ENCODE measurements at places on chromosomes 4 and X.

DNA sequence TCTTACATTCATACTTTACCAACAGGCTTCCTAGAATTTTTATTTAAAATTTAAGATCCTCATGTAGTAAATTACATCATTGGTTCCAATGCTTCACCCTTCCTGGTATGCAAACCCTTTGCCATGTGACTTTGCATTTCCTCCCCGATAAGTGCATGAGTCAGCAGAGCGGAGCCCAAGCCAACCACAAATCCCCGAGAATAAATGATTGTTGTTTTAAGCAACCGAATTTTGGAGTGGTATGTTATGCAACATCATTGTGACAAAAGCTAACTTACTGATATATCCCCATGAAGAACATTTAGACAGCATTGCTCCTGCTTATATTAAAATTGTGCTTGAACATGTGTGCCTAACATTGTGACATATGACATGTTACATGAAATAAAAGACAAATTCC lies 199.4 kb upstream of the DDX53 start:
- no peak for DNase-seq

GRCh38 chr4:119238068-119238722 lies 25.7 kb downstream of the USP53 start:
- no peak for DNase-seq

GRCh38 chr4:15833801-15834200 lies 55.7 kb downstream of the CD38 start:
- DNase-seq: no peak

- DNase-seq: peak; percentile 52
These were observed 1.2 kb downstream of the ENPP6 start for GRCh38 chr4:184216515-184216914.

- peak; percentile 47 for DNase-seq
These were observed 639.9 kb downstream of the SPOCK3 start for GRCh38 chr4:166594326-166594946.

GRCh38 chr4:61427099-61427817 lies 227.1 kb downstream of the ADGRL3 start:
- DNase-seq: no peak

GRCh38 chr4:6227412-6228157 lies 27.2 kb upstream of the JAKMIP1 start:
- DNase-seq: no peak

GRCh38 chrX:75067931-75068330 lies 88.2 kb downstream of the ABCB7 start:
- DNase-seq: no peak

- DNase-seq: no peak
These were observed 8.1 kb downstream of the MORF4L2 start for GRCh38 chrX:103678199-103678993.

DNA sequence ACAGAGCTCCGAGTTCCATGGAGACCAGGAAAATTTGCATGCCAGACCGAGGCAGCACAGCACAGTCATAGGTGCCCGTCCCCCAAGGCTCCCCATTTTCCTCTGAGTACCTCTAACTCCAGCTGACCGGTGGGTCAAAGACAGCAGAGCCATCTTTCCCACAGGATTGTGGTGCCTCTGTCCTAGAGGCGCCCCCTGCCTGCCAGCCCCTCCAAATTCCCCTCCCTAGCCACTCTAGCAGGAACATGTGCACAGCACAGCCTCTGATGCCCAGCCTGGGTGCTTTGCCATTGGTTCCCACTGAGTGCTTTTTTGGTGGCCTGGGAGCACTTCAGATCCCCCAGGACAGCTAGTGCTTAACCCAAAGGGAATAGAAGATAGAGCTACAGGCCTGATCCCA lies 368.5 kb upstream of the PABPC5 start:
- DNase-seq: no peak

GRCh38 chrX:66176134-66176533 lies 12.1 kb downstream of the HEPH start:
- DNase-seq: no peak

- no peak for DNase-seq
These were observed 346.3 kb downstream of the FBXW7 start for GRCh38 chr4:152189451-152190179.

DNA sequence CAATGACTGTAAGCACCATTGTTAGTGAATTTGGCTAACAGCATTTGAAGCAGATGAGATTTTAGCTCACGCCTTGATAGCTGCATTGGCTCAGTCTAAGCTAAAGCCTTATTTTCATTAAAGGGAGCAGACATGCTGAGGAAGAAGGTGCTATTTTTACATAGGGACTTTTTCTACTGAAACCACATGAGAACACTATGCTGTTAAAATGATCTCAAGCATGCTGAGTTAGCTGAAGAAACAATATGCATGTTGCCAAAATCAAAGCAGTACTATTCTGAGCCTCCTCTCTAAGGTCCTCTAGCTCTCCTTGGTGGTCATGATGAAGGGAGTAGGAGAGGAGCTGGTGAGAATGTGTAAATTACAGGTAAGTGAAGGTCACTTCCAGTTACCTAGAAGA lies 134.4 kb upstream of the JADE1 start:
- peak; percentile 7 for DNase-seq

Measured in midbrain (tissue), 1 donor.